ENCODE measurements at places on chromosomes 11 and 22. TPM values are rescaled to one million over a fixed set of nuclear protein-coding genes. Genes with fewer than 3 reads are reported as not detected.

Gene MCAM
- 130 TPM for total RNA-seq

Gene NPTXR
- 2.5 TPM for total RNA-seq

Gene GDPD4
- not detected for total RNA-seq

Gene ISX
- not detected for total RNA-seq

Gene PDE3B
- 0.28 TPM for total RNA-seq

Gene ZNF215
- total RNA-seq, result 6.8 TPM

Gene FRMD8
- 58.9 TPM for total RNA-seq

Gene TAF1D
- total RNA-seq, result 316 TPM

Gene SCO2
- 0.56 TPM for total RNA-seq

Gene SOX10
- total RNA-seq, result not detected

Gene PITPNM1
- total RNA-seq, result 16.1 TPM

Gene TCN2
- 7.9 TPM for total RNA-seq

Gene PIH1D2
- total RNA-seq, result 1.9 TPM

Gene ZNF70
- 4.0 TPM for total RNA-seq

All from regular cardiac myocyte (primary cell).